ENCODE measurements at places on chromosomes 11 and 22.

GRCh38 chr11:64516226-64516625 is 74.8 kb upstream of the SLC22A12 start:
- no peak for DNase-seq
- H3K4me3 ChIP-seq = no peak overlapping the region
- H3K4me1 ChIP-seq = no peaks in the 10 kb centered on the region
- no peaks in the 10 kb centered on the region for H3K36me3 ChIP-seq
- H3K27me3 ChIP-seq = peaks cover 8% of the 10 kb centered on the region
- H3K27ac ChIP-seq = no peak overlapping the region

DNA sequence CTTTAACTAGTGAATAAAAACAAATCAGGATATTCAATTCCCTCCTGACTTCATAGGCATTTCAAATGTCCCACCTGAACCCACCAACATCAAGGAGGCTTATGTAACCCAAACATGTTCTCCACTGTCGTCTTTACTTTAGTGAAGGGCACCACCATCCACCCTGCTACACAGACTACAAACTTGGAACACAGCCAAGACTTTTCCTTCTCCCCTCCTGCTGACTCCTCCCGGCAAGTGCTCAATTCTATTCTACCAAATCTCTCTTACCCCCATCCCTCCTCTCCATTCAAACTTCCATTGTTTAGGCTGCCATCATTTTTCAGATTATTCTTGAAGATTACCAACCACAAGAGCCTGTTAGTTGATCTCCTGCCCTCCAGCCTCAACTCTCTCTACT is 24.3 kb downstream of the SAAL1 start:
- H3K27ac ChIP-seq = no peak overlapping the region
- H3K4me3 ChIP-seq = no peak overlapping the region
- H3K36me3 ChIP-seq = peaks cover 28% of the 10 kb centered on the region
- no peaks in the 10 kb centered on the region for H3K4me1 ChIP-seq

DNA sequence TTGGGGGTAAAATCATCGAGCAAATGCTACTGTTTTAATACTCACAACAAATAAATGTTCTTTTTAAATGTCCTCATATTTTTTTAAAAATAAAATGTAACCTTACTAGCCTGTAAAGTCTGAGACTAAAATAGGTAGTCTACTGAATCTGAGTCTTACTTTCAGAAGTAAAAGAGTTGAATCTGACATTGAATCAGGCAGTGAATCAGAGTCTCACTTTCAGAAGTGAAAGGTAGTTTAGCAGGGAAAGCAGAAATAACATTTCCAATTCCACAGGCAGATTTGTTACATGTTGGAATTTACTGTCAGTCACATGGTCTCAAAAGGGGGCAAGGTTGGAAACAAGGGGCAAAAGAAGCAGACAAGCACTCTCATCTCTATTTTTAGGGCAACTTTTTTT is 143.0 kb downstream of the ELP4 start:
- H3K36me3 ChIP-seq = no peaks in the 10 kb centered on the region
- H3K4me1 ChIP-seq = peaks cover 5% of the 10 kb centered on the region
- DNase-seq = no peak
- H3K4me3 ChIP-seq = no peak overlapping the region
- H3K27ac ChIP-seq = no peak overlapping the region
- no peaks in the 10 kb centered on the region for H3K27me3 ChIP-seq

- no peak for DNase-seq
- peaks cover 63% of the 10 kb centered on the region for H3K36me3 ChIP-seq
- H3K4me1 ChIP-seq = peaks cover 7% of the 10 kb centered on the region
- no peaks in the 10 kb centered on the region for H3K27me3 ChIP-seq
- H3K4me3 ChIP-seq = no peak overlapping the region
- H3K27ac ChIP-seq = no peak overlapping the region
These were observed 9.6 kb downstream of the NAGA start for GRCh38 chr22:42061041-42061440.

GRCh38 chr22:37676736-37677492 is 1.5 kb downstream of the LGALS1 start:
- peaks cover 55% of the 10 kb centered on the region for H3K4me1 ChIP-seq
- H3K27ac ChIP-seq = peak overlapping the region; percentile 98
- peak; percentile 89 for DNase-seq
- H3K4me3 ChIP-seq = peak overlapping the region; percentile 82
- H3K27me3 ChIP-seq = no peaks in the 10 kb centered on the region
- peaks cover 9% of the 10 kb centered on the region for H3K36me3 ChIP-seq

GRCh38 chr11:36288442-36289225 is 590 bp downstream of the COMMD9 start:
- H3K4me3 ChIP-seq = peak overlapping the region; percentile 94
- peak overlapping the region; percentile 78 for H3K27ac ChIP-seq
- peaks cover 27% of the 10 kb centered on the region for H3K4me1 ChIP-seq

GRCh38 chr11:70423523-70424505 is 25.5 kb downstream of the CTTN start:
- no peaks in the 10 kb centered on the region for H3K27me3 ChIP-seq
- no peak for DNase-seq
- no peaks in the 10 kb centered on the region for H3K36me3 ChIP-seq
- peaks cover 4% of the 10 kb centered on the region for H3K4me1 ChIP-seq

DNA sequence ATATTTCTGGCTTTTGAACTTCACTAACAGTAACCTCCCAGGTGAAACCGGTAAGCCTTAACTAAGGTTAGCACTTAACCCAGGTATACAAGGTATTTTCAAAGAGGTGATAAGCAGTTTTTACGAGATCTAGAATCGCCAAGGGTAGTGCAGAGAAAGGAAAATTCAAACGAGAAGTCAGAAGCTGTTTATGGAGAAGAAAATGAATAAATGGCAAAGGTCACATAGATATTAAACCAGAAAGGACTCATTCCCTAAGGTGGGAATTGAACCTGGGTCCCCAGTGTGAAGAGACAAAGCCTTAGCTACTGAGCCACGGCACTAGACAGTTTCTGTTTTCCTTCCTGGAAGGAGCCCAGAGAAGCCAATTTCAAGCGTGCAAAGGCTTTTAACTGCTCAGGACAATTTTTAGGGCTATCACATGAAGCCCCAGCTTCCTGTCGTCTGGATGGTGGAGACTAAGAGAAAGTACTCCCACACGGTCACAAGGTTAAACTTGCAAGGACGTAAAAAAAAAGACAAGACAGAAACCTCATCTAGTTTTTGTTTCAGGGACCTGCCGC is 5.7 kb upstream of the C1QTNF6 start:
- H3K4me3 ChIP-seq = peak overlapping the region; percentile 59
- no peaks in the 10 kb centered on the region for H3K27me3 ChIP-seq
- DNase-seq = peak; percentile 49
- peaks cover 13% of the 10 kb centered on the region for H3K36me3 ChIP-seq

DNA sequence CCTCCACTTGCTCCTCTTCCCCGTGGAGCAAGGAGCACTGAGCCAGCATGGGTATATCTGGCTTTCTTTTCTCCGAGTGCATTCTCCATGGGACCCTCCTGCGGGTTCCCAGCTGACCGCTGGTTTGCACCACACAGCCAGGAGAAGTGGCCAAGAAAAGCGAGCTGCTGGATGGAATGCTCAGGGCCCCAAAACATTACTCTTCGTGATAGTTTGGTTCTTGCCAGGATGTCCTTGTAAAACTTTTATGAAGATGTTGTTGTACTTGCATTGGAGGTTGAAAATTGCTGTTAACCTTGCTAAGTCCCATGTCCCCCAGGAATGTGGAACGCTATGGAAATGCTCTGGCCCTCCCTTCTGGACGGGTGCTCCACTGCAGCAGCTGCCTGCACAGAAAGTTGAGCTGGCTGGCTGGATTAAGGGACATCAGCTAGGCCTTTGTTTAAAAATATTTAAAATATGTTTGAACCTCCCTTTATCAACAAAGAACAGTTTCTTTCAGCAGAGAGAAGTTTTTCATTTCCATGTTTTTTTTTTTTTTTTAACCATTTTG is 68.7 kb downstream of the ZNRF3 start:
- H3K27me3 ChIP-seq = peaks cover 86% of the 10 kb centered on the region
- H3K36me3 ChIP-seq = peaks cover 2% of the 10 kb centered on the region
- no peak overlapping the region for H3K27ac ChIP-seq
- no peak overlapping the region for H3K4me3 ChIP-seq
- DNase-seq = no peak
- peaks cover 17% of the 10 kb centered on the region for H3K4me1 ChIP-seq

DNA sequence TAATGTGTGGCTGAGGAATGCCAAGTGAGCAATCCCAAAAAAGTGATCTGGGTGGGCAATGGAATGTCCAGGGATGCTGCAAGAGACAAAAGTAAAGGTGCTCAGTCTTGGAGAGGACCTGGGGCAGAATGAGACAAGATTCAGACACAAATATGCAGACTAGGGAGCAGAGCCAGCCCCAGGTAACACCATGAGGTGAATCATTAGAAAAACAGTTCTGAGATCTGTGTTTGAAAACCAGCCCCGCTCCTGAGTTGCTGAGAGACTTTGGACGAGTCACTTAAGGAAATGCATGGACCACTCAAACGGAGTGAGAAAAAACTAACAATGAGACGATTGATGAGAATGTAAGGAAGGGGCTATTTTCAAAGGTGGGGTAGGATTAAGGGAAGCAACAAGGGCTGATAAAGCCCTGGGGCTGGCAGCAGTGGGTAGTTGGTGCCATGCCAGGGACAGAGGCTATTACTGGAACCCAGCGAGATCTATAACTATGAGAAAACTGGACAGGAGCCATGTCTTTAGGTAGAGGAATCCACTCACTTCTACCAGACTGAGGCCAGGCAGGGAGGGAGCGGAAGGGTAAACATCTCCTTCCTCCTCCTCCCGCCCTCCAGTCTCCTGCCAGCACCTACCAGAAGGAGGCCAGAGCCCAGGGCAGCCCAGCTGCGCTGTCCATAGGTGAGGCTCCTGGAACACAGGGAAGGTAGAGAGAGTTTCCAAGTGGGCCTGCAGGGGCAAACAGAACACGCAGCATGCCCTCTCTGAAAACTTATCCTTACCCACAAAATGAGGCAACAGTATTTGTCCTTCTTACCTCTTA is 130.4 kb upstream of the TEAD1 start:
- H3K27ac ChIP-seq = no peak overlapping the region
- H3K27me3 ChIP-seq = no peaks in the 10 kb centered on the region
- no peak for DNase-seq

DNA sequence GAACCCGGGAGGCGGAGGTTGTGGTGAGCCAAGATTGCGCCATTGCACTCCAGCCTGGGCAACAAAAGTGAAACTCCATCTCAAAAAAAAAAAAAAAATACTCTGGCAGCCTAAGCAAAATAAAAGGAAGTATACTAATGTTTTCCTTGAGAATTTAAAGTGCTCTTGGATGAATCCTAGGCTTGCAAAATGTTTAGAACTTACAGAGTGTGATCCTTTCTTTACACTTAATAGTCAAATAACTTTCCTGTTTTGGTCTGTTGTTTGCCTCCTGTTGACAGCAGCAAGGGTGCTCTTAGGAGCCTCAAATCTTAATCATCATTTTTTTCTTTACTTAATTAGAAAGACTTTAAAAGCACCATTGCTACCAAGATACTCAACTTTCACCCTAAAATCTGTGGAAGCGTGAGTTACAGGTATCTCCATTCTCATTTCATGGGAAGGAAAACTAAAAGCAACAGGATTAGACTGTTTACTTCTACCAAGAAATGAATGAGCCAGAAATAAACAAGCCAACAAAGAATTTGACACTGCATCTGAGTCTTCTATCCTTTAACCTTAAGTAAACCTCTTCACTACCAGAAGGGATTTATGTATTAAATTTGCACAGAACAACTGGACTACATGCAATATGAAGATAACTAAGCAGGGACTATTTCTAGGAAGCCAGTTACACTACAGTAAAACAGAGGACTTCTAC is 38.7 kb upstream of the CRTAM start:
- no peak for DNase-seq
- peaks cover 8% of the 10 kb centered on the region for H3K36me3 ChIP-seq
- H3K4me1 ChIP-seq = peaks cover 11% of the 10 kb centered on the region
- no peak overlapping the region for H3K27ac ChIP-seq
- peaks cover 2% of the 10 kb centered on the region for H3K27me3 ChIP-seq

- H3K4me1 ChIP-seq = no peaks in the 10 kb centered on the region
- H3K27ac ChIP-seq = no peak overlapping the region
- peaks cover 4% of the 10 kb centered on the region for H3K27me3 ChIP-seq
- DNase-seq = no peak
- H3K4me3 ChIP-seq = no peak overlapping the region
These were observed 243.7 kb upstream of the TBCEL start for GRCh38 chr11:120780239-120780638.

GRCh38 chr11:21556926-21557325 is 636.0 kb upstream of the ANO5 start:
- no peak overlapping the region for H3K4me3 ChIP-seq
- DNase-seq = no peak
- no peaks in the 10 kb centered on the region for H3K27me3 ChIP-seq

- DNase-seq = no peak
- peak overlapping the region; percentile 73 for H3K4me3 ChIP-seq
- H3K4me1 ChIP-seq = no peaks in the 10 kb centered on the region
- peaks cover 11% of the 10 kb centered on the region for H3K27me3 ChIP-seq
- no peaks in the 10 kb centered on the region for H3K36me3 ChIP-seq
These were observed 906.3 kb downstream of the DLG2 start for GRCh38 chr11:84720706-84721402.

DNA sequence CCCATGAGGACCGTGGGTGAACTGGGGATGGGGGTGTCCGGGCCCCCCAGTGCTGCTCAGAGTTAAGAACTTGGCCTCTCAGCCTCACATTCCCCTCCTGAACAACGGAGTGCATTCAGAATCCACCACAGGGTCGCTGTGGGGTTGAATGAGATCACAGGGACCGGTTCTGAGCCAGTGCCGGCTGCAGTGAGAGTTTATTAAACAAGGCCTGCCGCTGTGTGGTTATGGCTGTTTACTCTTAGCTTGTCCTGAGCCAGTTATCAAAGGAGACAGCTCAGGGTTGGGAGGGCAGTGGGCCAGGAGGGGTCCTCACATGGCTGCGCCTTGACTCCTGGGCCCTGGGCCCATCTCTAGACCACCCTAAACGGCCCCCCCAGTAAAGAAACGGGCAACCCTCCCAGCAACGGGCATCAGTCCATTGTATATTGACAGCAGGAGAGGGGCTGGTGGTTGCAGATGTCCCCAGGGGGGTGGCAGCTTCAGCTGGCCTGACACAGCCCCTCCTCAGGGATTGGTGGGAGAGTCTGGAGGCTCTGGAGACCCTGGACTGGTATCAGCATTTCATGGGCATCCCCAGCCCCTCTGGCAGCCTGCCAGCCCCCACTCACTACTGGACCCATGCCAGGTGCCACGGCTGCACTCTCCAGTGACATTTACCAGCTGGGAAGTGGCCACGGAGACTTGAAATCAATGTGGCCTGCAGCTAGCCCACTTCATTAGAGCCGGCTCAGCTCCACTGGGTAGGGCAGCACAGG is 15.1 kb upstream of the CABP7 start:
- peaks cover 14% of the 10 kb centered on the region for H3K4me1 ChIP-seq
- no peaks in the 10 kb centered on the region for H3K36me3 ChIP-seq
- no peak overlapping the region for H3K27ac ChIP-seq

GRCh38 chr11:44645827-44646226 is 80.4 kb downstream of the CD82 start:
- H3K27me3 ChIP-seq = peaks cover 62% of the 10 kb centered on the region
- H3K27ac ChIP-seq = no peak overlapping the region
- no peak for DNase-seq

GRCh38 chr22:40552070-40552469 is 84.4 kb downstream of the MRTFA start:
- H3K4me1 ChIP-seq = peaks cover 6% of the 10 kb centered on the region
- no peak overlapping the region for H3K27ac ChIP-seq
- H3K4me3 ChIP-seq = no peak overlapping the region
- H3K27me3 ChIP-seq = no peaks in the 10 kb centered on the region
- H3K36me3 ChIP-seq = peaks cover 33% of the 10 kb centered on the region
